Activated CD4-positive, alpha-beta T cell treated with anti-CD3 and anti-CD28 coated beads, Interleukin-2, amount 50 U/mL, for 16 hours (primary cell): ENCODE measurements at places on chromosomes 3 and 15.

GRCh38 chr3:23999012-23999641 is 54.0 kb downstream of the NR1D2 start:
- DNase-seq, result peak; percentile 71

DNA sequence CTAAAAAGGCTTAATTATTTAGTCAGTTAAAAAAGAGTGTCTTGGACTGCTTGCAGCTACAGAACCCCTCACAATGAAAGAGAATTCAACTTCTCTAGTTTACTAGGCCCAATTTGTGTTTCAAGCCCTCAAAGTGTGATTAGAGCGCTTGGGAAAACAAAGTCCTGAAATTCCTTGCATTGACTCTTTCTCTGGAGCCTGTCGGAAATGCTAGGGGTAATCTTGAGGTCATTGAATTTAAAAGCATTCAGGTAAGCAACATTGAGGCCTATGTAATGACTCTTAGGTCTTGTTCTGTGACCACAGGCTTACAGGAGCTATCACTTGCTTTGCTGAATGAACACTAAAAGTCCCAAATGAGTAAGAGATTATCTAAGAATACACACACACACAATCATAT is 186.0 kb downstream of the NLGN1 start:
- no peak for DNase-seq

DNA sequence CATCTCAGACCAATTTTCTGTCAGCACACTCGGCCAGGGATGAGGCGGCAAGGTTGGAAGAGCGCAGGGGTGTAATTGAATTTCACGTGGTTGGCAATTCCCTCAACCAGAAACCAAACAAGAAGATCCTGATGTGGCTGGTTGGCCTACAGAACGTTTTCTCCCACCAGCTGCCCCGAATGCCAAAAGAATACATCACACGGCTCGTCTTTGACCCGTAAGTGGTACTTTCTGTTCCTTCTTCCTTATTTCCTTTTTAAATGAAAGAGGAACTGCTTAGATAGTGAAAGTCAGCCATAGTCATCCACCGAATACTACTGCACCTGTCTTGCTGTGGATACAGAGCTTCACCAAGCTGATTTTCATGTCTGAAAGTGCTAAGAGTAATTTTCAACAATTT is 60.1 kb downstream of the SGO1 start:
- DNase-seq, result no peak

- DNase-seq, result no peak
Measured at GRCh38 chr3:171770689-171771620, 39.3 kb downstream of the PLD1 start.

- DNase-seq, result no peak
Measured at GRCh38 chr3:279325-279724, 82.8 kb downstream of the CHL1 start.

DNA sequence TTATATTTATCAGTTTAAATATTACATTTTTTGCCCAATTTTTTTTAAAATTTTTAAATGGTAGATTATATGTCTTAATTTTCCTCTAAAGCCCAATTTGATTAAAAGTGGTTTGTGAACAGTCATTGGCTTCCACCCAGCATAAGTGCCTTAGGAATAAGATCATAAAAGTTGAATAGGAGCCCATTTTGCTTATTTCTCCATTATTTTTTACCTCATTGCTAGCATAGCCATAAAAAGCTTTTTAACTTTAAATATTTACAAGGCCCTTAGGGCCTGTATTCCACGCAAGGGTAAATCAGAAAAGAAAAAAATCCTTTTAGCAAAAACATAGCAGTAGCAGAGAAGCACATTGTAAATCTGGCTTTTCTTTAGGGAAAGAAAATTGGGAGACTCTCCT is 9.0 kb downstream of the TTC14 start:
- DNase-seq, result no peak

GRCh38 chr3:182523836-182524235 is 269.5 kb upstream of the ATP11B start:
- no peak for DNase-seq

- DNase-seq, result no peak
Measured at GRCh38 chr15:35888815-35889214, 342.9 kb upstream of the DPH6 start.

DNA sequence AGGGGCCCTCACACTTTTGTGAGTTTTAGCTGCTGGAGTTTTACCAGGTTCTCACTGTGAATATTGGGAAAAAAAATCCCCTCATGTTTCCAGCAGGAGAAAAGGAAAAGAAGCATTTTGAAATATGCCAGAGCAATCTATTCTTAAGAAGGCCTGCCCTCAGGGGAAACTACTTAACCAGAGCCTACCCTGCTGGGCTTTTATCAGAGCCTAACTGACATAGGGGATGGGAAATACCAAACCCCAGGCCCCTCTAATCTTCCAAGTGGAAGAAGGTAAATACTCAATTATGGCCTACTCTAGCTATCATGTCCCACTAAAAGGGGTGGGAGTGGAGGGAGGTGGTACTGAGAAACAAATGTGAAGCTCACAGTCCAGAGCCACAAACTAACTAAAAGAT is 68.7 kb upstream of the NMNAT3 start:
- DNase-seq, result no peak

- DNase-seq, result no peak
Measured at GRCh38 chr3:24828011-24828410, 333.4 kb upstream of the THRB start.

- peak; percentile 80 for DNase-seq
Measured at GRCh38 chr3:69085833-69086722, 1.3 kb downstream of the ARL6IP5 start.

- no peak for DNase-seq
Measured at GRCh38 chr3:15347063-15347736, 14.8 kb upstream of the SH3BP5 start.

DNA sequence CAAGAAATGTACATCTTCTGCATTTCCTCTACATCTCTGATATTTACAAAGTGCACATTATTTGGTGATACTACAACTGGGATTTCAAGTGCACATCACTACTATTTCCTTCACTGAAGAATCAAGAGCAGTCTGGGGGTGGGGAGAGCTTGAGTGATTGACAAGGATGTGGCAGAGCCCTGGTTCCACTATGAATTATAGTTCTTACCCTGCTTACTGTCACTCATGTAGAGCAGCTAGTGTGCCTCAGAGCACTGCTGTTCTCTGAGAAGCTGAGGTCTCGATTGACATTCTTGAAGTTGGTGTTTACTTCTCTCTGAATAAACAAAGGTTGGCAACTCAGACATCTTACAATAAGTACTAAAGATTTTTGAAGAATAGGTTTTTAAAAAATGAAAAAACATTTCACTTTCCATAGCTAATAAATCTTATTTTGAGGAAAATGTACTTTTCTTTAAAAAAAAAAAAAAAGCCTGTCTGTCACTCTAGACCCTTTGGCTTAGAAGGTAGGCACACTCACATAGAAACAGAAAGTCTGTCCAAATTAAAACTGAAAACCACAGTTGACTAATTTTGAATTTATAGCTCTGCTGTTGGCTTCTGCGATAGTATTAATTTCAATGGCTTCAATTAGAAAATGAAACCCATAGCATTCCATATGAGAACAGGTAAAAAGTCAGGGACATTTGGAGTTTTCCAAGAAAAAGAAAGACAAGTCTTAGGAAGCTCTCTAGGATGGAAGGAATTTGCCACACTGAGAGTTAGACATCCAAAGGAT is 5.6 kb downstream of the GREM1 start:
- DNase-seq, result peak; percentile 67

DNA sequence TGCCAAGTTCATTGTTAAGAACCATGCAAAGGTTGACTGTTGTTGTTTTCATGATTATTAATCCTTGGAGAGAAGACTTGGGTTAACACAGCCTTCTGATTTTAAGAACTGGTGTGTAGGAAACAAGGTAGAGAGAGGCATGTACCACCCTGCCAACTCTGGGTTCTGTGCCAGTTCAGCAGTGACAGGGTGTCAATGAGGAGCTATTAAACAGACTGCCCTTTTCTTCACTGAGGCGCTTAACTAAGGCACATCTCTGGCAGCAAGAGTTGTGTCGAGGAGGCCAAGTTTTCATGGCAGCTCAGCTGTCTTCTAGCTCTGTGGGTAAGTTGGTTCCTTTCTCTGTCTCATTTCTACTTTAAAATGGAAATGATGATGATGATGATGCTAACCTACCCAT is 117.6 kb downstream of the FEZF2 start:
- no peak for DNase-seq

- DNase-seq, result no peak
Measured at GRCh38 chr15:56866803-56867202, 51.6 kb upstream of the TCF12 start.

DNA sequence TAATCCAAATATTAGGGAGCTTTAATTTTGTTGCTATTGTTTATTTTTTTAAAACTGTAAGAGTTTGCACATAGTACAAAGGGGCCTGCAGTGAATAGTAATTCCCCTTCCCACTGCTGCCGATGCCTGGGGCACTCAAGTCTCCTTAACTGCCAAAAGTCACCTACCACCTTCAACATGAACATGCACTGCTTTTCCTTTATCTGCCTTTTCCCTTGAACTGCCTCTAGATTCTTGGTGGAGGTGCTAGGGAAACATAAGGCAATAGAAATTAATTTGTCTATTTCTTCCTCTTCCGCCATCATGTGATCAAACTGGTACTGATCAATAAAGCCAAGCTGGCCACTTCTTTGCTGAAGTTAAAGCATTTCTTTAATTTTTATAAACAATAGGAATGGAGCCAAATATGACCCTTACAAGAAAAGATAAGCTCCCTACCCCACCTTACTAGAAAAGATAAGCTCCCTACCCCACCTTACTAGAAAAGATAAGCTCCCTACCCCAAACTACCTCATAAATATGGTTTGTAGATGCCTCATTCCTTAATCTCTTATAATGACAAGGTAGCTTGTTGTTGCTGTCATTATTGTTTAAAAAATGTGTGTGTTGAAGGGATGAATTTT is 17.4 kb upstream of the ACAP2 start:
- DNase-seq, result no peak

GRCh38 chr3:103810167-103810566 is 1375.4 kb downstream of the ZPLD1 start:
- no peak for DNase-seq

DNA sequence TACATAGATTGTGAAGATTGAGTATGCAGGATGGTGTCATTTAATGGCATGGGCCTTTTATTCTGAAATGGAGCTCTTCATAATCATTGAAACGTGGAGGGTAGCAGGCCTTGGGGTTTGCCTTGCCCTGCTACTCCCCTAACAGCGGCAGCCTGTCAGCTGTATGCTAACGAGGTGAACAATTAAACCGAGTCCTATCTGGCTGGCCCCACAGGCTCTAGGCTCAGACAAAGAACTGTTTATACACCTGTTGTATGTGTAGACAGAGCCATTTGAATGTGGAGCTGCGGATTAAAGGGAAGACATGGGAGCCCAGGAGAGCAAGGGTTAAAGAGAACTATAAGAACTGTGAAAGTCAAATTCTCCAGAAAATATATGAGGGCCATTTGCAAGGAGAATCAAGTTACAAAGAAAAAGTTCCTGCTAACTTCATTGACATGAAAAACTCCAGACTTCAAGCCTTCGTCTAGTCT is 116.7 kb upstream of the CGNL1 start:
- DNase-seq, result no peak

- no peak for DNase-seq
Measured at GRCh38 chr15:44183363-44183762, 11.7 kb downstream of the FRMD5 start.

DNA sequence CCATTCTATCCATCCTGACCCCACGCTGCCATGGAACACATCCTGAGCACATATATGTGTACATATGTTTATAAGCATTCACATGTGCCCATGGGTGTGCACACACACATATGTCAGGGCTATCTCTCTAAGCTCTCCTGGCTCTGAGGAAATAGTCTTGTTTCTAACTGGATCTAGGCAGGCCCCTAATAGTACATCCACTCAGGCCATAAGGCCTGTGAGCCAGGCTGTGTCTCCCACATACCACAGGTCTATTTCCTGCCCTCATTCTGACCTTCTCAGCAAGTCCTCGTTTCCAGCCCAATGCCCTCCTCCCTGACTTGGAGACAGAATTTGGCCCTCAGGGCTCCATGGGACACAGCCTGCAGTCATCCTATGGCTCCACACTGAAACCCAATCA is 284.8 kb upstream of the CTNNB1 start:
- DNase-seq, result no peak

- DNase-seq, result no peak
Measured at GRCh38 chr3:178306432-178307115, 229.7 kb upstream of the KCNMB2 start.

GRCh38 chr3:23113455-23114171 is 89.5 kb upstream of the UBE2E2 start:
- no peak for DNase-seq

GRCh38 chr15:101526890-101527289 is 37.4 kb upstream of the PCSK6 start:
- no peak for DNase-seq

DNA sequence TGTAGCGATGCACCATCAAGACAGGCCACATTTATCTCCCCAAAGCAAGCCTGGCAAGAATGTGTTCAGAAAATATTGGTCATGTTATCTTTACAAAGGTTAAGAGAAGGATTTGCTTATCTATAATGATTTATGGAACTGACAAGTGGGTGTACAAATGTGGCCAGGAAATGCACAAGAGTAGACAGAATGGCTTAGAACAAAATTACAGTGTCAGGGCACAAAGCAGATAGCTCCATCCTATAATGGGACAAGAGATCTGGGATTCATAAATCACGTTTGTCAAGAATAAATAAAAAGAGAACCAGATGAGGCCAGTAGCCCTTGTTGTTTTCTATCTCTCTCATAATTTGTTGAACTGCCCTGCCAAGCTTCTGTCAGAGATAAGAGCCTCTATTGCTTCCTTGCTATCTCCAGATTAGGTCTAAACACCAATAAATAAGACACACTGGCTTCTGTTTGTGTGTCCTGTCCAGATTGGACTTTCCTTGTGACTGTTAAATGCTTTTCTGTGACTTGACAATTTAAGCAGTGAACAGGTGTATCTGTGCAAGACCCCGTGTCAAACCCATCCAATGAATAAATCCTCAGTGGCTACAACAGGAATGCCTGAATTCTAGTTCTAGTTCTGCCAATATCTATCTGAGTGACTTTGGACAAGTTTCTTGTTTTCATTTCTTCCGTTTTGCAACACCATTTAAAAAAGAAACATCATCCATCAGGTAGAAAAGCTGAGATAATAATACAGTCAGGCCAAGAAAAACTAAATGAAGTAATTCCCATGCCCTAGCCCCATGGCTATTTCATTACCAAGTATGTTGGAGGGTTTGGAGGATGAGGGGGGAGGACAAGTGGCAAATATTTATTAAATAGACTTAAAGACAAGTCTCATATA is 157.2 kb downstream of the DCLK3 start:
- no peak for DNase-seq

GRCh38 chr15:74988007-74988800 is 7.2 kb upstream of the SCAMP5 start:
- DNase-seq, result peak; percentile 51

- no peak for DNase-seq
Measured at GRCh38 chr3:75272691-75273090, 391.4 kb upstream of the FRG2C start.

- no peak for DNase-seq
Measured at GRCh38 chr3:41507336-41508062, 308.2 kb downstream of the CTNNB1 start.

DNA sequence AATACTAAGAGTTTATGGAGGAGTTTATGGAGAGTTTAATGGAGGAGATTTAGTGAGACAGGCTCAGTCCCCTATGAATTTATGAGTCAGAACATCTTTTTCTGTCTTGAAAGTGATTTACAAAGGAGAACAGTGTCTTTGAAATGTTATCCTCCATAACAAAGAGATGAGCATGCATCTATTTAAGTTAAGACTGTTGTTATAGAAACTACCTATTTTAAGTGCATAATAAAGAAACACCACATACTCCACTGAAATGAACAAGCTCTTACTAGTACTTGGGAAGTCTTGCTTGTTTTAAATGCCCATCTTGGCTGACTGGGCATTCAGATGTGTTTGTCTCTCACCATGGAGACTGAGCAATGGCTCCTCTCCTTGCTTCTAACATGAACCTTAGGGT is 118.7 kb upstream of the ACP3 start:
- no peak for DNase-seq
